ENCODE measurements at places on chromosomes 6 and 20.

- DNase-seq: no peak
Measured at GRCh38 chr6:161870236-161870901, 596.5 kb upstream of the AGPAT4 start.

GRCh38 chr6:166430269-166430668, 47.5 kb upstream of the MPC1 start:
- no peak for DNase-seq

- DNase-seq: no peak
Measured at GRCh38 chr6:12348530-12349511, 58.7 kb downstream of the EDN1 start.

GRCh38 chr6:31639449-31639861, 13.0 kb downstream of the BAG6 start:
- no peak for DNase-seq

GRCh38 chr6:157096522-157096921, 226.8 kb downstream of the TMEM242 start:
- no peak for DNase-seq

DNA sequence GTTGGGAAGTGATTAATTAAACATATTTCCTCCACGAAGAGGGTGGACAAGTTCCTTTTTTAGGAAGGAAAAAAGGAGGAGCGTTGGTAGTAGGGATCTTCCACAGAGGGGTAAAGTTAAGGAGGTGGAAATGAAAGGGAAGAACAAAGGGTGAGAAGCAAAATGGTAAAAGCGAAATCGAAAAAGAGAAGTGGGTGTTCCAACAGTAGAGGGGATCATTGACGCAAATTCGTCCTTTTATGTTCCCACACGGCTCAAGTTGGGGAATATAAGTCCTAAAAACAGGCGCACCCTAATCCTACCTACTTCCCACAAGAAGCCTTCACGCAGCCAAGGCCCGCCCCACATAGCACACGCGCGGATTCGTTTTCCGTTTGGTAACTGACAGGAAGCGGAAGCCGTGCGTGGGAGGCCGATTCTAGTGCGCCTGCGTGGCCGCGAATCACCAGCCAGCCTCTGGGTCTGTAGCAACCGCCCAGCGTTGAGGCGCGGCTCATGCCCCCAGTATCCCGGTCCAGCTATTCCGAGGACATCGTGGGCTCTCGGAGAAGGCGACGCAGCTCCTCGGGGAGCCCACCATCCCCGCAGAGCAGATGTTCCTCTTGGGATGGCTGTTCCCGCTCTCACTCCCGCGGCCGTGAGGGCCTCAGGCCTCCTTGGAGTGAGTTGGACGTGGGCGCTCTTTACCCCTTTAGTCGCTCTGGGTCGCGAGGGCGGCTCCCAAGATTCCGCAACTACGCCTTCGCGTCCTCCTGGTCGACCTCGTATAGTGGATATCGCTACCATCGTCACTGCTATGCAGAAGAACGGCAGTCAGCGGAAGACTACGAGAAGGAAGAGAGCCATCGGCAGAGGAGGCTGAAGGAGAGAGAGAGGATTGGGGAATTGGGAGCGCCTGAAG, at the start of gene NKAPL:
Gene NKAPL, plus strand, starts transcription at position 421 of the 901 bp plus-strand sequence. Its CDS starts 75 bp downstream, at position 496.
- DNase-seq: no peak

GRCh38 chr20:63011798-63012197, 5.0 kb upstream of the BHLHE23 start:
- no peak for DNase-seq

DNA sequence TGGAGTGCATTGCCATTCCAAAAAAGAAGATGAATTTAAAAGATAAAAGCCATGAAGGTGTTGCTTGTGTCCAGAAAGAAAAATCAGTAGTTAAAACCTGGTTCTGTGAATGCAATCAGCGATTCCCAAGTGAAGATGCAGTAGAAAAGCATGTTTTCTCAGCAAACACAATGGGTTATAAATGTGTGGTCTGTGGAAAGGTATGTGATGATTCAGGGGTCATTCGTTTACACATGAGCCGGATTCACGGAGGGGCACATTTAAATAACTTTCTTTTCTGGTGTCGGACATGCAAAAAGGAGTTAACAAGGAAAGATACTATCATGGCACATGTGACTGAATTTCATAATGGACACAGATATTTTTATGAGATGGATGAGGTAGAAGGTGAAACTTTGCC, 24.7 kb upstream of the BAG2 start:
- DNase-seq: no peak

DNA sequence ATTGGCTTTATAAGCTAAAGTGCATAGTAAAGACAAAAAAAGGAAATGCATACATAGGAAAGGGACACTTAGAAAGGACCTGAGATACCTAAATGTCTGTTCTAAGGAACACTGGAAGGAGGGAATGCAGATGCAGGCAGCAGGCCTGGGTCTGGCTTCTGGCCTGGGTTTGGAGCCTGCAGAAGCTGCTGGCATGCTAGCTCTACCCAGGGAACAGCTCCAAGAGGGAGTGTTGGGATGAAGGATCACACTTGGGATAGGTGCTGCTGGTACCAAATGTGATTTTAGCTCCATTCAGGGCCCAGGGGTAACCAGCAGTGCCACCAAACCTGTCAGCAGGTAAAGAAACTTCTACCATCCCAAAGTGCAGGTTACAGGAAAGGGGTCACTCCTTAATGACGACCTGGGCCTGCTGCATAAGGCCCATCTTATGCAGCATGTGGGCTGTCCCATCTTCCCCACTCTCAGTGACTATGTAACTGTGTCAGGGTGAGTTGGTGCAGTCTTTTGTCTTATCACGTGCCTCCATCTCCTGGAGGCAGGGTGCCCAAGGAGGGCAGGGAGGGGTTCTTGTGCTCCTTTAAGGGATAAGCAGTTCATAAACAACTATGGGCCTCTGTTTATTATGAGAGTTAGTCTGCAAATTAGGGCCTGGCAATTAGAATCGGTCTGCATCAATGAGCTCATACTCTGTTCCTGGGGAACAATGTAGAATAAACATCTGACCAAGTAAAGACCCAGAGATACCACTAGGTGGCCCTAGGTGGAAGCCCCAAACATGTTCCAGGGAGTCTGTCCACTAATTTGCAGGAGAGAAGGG, 26.9 kb downstream of the DDX27 start:
- DNase-seq: peak; percentile 59

GRCh38 chr6:48255094-48255493, 144.1 kb upstream of the PTCHD4 start:
- DNase-seq: no peak

Data from AML-193 (cell line).